ENCODE measurements at places on chromosomes 12 and 14.

GRCh38 chr12:123916729-123917128 is 55.9 kb downstream of the CCDC92 start:
- DNase-seq, result peak; percentile 79

DNA sequence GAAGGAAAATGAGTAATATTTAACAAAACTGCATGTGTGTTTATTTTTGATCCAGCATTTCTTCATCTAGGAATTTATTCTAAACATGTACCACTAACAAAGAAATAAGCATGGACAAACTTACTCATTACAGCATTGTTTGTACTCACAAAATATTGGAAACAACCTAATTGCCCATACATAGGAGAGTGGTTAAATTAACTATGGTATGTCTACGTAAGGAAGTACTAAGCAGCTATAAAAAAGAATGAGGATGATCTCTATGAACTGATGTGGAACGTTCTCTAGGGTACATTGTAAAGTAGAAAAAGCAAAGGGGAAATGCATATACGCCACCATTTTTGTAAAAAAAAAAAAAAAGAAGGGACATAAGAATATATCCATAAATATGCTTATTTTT is 17.4 kb upstream of the TAS2R42 start:
- no peak for DNase-seq

DNA sequence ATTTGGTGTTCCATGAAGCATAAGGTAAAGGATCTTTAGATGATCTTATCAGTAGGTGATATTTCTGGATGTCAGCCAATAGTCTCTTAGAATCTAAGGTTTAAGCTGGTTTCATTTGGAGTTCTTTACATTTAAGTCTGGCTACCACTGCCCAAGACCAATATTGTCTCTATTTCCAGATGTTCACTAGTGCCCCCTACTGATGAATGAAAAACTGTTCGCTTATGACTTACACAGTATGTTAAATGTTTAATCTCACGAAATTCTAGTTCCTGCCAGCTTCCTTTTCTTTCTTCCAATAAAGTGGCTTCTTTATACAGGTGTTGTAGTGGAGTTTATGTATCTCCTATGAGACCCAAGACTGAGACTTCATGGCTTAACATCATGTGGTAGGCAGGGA is 31.8 kb upstream of the MIS18BP1 start:
- DNase-seq, result no peak

DNA sequence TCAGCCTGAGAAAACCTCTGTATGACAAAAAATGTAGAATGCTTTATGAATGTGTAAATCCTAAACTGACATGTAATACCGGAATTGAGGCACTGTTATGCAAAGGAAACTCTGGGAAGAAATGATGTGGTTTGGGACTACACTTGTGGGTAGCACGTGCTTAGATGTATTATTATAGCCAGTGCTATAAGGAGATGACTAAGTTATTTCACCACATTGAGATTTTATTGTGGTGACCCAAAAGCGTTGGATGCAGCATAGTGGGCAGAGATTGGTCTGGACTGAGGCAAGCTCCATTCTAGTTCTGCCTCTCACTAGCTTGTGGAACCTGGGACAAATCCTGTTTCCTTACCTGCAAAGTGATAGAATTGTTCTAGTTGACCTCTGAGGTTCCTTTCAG is 172.2 kb downstream of the SNAPC1 start:
- peak; percentile 8 for DNase-seq

- DNase-seq, result no peak
These were observed 768.1 kb upstream of the TBX3 start for GRCh38 chr12:115451780-115452736.

- DNase-seq, result no peak
These were observed 255.9 kb upstream of the ARID2 start for GRCh38 chr12:45473636-45474035.

DNA sequence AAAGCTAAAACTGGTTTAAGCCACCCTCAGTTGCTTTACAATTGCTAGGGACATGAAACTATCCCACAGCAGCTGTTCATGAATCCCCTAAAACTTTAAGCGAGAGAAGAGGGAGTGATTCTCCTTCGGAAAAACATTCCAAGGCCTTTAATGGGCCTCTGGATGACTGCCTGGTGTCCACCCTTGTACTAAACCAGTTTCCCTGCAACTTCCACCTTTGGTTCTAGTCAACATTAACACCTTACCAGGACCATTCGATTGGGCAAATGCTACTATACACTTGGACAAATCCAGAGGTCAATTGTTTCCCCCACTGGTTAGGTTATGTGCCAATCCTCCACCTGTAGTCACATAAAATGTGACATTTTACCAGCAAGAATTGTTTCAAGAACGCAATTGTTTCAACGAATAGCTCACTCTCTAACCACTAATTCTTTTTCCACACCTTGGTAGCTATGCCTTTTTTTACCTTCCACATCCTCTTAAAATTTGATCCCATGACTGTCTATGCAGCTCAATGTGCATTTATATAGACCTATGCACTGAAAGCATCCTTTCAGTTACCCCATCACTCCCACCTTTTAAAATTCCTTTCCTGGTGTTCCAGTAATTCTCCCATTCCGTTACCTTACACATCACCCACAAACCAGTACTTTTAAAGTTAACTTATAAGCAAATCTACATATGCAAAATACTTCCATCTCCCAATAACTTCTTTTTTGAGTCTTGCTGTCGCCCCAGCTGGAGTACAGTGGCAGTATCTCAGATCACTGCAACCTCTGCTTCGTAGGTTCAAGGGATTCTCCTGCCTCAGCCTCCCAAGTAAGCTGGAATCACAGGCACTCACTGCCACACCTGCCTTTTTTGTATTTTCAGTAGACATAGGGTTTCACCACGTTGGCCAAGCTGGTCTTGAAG is 3.6 kb downstream of the UBC start:
- no peak for DNase-seq

- peak; percentile 28 for DNase-seq
These were observed 1.2 kb downstream of the PPP1CC start for GRCh38 chr12:110741341-110742095.

GRCh38 chr12:122020795-122021192 is 890 bp upstream of the BCL7A start:
- DNase-seq, result no peak

GRCh38 chr14:69683971-69684370 is 72.6 kb downstream of the SUSD6 start:
- no peak for DNase-seq

DNA sequence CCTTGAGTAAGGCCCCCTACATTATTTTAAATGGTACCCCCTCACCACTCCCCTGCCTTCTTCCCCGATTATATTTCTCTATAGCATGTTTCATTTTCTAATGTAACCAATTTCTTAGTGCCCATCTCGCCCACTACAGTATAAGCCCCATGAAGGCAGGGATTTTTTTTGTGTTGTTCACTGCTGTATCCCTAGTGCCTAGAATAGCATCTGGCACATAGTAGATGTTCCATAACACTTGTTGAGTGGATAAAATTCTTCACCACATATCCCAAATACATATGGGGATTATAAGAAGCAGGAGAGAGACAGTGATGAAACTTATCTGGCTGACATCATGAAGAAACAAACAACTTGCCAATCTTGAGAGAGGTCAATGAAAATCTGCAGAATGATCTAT is 11.5 kb downstream of the FBXO21 start:
- no peak for DNase-seq
